Stimulated activated CD4-positive, alpha-beta T cell treated with anti-CD3 and anti-CD28 coated beads, Interleukin-12 subunit alpha, Interleukin-12 subunit beta, amount 100 ng/mL, for 4 hours (primary cell): ENCODE measurements at places on chromosomes 3 and 15.

DNA sequence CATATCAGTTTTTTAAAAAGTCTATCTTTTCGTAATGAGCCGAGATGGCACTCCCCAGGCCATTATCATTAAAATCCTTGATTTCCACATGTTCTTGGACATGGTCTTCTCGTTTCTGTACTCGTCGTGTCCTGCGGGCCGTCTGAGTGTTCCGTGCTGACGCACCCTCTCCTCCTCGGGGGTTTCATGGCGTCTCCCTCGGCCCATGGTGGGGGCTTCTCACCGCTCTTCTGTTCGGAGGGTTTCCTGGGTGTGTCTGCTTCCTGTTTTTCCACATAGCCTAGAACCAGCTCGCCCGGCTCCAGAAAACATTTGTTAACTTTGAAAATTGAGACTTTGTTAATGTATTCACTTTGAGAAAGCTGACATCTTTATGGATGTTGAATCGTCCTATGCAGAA is 92.7 kb downstream of the VGLL4 start:
- DNase-seq = no peak

- DNase-seq = no peak
Observed at GRCh38 chr3:29099296-29099695, 181.6 kb upstream of the RBMS3 start.

- no peak for DNase-seq
Observed at GRCh38 chr3:189664311-189664710, 33.1 kb downstream of the TP63 start.

GRCh38 chr3:632571-633170 is 436.1 kb downstream of the CHL1 start:
- DNase-seq = no peak

DNA sequence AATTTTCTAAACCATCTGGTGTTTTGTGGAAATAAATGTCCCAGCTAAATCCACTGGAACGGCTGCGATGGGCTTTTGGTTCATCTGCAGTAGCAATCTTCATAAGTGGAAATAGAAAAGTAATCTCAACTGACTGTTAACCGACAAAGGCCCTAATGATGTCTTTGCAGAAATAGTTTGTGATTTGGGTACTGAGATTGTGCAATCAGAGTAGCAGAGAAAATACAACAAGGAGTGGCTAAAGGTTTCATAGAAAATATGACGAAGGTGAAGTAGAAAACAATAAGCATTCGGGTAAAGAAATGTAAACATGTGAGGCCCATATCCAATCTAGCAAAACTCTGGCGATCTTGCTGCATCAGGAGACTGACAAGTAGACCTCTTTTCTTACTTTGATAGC is 262.6 kb upstream of the MCTP2 start:
- no peak for DNase-seq
